ENCODE measurements at places on chromosomes 2 and 18.

- no peak for DNase-seq
These were observed 106.3 kb upstream of the TCF4 start for GRCh38 chr18:55694291-55694690.

DNA sequence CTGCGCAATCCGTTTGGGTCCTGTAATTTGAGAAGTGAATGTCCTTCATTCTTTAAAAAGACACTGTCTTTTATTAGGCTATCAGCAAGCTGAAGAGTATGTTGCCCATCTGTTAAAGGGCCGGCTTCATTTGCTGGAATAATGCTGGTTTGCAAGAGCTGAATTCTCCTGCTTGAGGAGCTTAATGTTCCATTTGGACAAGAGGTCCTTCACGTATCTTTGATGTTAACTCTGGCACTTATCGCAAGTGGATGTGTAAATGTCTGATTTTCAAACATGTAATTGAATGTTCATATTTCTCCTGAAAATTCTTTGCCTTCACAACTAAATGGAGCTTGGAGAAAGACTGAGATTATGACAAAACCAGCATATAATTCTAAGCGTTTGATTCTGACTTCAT is 280.8 kb upstream of the NRP2 start:
- DNase-seq: no peak

GRCh38 chr2:1738646-1739302 is 5.5 kb downstream of the PXDN start:
- DNase-seq: no peak

GRCh38 chr2:160672211-160672610 is 178.6 kb upstream of the RBMS1 start:
- DNase-seq: no peak

GRCh38 chr2:2014251-2014771 is 270.0 kb upstream of the PXDN start:
- no peak for DNase-seq

DNA sequence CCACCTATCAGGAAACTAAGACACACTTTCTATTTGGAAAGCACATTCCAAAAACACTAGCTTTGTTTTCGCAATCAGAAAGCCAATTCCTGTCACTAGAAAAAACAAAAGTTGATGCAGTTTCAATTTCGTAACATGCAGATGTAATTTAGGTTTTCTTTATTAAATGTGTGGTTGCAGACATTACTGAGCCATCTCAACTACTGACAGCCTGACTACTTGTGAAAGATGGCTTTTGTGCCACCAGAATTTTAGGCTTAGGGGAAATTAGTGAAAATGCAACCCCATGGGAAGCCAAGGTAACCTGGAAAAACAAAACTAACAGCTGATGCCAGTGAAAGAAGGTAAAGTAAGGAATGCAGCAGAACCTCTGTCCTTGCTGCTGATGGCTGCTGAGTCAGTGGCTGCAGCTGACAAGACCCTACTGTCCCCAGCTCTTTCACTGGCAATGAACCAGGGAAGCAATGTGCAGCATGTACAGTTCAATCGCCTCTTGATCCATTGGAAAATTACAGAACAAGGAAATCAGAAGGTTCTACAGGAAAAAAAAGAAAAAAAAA is 34.9 kb downstream of the FEZ2 start:
- DNase-seq: no peak

GRCh38 chr2:180015951-180016709 is 9.0 kb upstream of the CWC22 start:
- DNase-seq: no peak

- no peak for DNase-seq
These were observed 1920.7 kb upstream of the CELF4 start for GRCh38 chr18:39486268-39486667.

GRCh38 chr18:30969670-30970170 is 72.8 kb downstream of the DSC3 start:
- DNase-seq: no peak

GRCh38 chr2:222427646-222428301 is 3.4 kb downstream of the SGPP2 start:
- DNase-seq: no peak

GRCh38 chr2:24971286-24971535 is 544 bp downstream of the DNAJC27 start:
- DNase-seq: no peak

DNA sequence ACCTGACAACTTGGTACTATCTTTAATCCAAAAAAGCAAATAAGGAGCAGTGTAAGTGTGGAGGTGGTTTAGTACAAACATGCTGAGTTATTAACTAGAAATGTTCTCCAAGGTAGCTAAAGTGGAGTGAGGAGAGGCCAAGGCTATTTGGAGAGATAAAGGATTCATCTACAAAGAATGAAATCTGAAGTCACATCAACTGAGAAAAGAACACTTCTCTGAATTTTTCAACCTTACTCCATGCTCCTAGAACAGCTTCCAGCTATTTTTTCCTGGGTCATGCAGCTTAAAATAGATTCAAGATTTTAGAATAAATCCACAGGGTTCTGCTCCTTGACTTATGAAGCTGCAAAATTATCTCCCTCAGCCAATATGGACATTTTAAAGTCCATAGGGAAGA is 18.7 kb downstream of the IMMT start:
- no peak for DNase-seq

Measured in activated CD4-positive, CD25-positive, alpha-beta regulatory T cell (primary cell).